ENCODE measurements at places on chromosomes 4 and X.

- no peak for DNase-seq
These were observed 20.8 kb upstream of the AP1AR start for GRCh38 chr4:112210777-112211176.

GRCh38 chr4:85793233-85793585 is 318.3 kb downstream of the ARHGAP24 start:
- no peak for DNase-seq

GRCh38 chr4:143372093-143372915 is 35.6 kb downstream of the GAB1 start:
- DNase-seq = no peak

GRCh38 chr4:127558489-127559407 is 74.0 kb upstream of the INTU start:
- no peak for DNase-seq

DNA sequence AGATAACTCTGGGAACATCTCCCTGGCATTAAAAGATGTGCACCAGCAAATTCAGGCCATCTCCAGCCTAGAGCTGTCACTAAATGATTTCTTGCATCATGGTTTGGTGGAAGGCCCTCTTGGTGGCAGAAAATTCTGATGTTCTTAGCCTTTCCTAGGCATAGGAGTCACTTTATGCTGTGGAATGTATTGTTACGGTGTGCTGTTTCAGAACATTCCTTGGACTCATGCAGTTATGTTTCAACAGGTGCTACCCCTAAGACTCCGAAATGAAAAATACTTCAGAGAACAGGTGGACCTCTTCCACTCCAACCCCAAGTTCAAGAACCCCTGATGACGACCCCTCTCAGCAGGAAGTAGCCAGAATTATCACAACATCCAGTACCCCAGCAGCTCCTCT is 20.3 kb upstream of the PAPSS1 start:
- no peak for DNase-seq

DNA sequence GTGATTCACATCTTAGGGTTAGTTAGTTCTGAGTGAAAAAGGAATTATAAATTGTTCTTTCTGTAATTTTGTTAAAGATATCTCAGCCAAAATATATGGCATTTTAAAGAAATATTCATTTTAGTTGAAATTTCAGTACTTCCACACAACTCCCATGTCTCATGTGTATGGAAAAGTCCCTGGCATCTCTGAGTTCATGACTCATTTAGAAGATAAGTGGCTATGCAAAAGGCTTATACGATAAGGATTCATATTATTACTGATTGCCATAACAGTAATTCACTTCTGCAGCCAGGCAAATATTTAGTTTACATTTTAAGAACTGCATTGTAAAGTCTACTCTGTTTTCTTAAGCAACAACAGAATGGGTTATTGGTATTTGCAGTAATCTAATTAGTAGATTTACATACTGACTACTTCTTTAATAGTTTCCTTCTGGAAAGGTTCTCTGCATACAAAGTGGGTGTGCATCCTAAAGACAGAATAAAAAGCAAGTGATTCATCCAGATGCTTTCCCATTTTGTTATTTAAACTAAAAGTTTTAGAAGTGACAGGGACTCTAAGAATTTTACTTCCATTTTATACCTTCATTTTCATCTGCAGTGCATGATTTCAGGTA is 682.4 kb upstream of the PABPC4L start:
- no peak for DNase-seq

DNA sequence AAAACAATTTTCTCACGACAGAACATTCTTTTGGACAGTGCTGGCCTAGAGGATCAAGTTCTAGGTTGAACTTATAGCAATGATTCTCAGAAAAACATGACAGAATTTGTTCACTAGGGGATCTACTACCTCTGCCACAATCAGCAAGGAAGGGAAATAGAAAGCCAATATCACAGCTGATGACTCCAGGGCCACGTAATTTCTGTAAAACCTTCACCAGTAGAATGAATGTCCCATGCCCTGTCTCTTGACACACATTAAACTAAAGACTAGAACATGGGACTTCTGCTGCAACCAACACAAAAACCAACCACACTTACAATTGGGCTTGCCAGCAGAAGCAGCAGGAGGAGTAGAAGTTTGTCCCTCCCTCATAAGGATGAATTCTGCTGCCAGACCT is 86.0 kb upstream of the NPFFR2 start:
- DNase-seq = no peak

Measured in nephron progenitor cell (in vitro differentiated cells).